ENCODE measurements at places on chromosomes 1 and 21. TPM values are rescaled to one million over a fixed set of nuclear protein-coding genes. Genes with fewer than 3 reads are reported as not detected.

- no peak for DNase-seq
Observed at GRCh38 chr1:228733576-228733975, 1.7 kb upstream of the RHOU start.

ZBTB21 gene
- total RNA-seq, result 15.2 TPM

DNA sequence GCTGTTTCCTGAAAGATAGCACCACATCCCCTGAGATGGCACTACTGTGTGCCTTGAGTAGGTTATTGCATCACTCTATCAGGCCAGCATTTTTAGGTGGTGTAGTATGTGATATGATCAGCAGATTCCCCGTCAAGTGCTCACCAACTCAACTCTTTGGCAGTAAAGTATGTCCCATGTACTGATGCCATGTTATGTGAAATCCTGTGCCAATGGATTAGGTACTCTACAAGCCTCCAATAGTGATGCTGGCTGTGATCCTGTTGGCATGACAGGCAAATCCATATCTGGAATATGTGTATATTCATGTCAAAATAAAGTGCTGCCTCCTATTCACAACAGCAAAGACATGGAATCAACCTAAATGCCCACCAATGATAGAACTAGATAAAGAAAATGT lies 137.2 kb upstream of the CAMK1G start:
- DNase-seq, result no peak

- DNase-seq, result no peak
Observed at GRCh38 chr1:155834296-155834926, 22.6 kb downstream of the GON4L start.

DNA sequence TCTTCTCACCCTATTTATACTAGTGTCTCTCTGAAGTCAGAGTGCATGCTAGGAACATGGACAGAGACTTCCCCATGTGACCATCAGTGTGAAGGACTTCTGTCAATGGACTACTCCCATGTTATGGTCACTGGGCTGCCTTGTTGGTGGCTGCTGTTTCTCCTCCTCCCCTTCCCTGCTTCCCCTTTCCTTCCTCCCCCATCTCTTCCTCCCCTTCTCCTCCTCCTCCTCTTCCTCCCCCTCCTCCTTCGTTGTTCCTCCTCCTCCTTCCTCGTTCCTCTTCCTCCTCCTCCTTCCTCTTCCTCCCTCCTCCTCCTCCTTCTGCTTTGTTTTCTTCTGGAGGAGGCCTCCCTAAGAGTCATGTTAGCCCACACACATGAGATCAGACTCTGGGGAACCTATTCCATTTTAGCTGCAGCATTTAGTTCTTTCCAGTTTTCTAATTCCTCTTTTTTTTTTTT lies 35.8 kb downstream of the IER5 start:
- no peak for DNase-seq

DNA sequence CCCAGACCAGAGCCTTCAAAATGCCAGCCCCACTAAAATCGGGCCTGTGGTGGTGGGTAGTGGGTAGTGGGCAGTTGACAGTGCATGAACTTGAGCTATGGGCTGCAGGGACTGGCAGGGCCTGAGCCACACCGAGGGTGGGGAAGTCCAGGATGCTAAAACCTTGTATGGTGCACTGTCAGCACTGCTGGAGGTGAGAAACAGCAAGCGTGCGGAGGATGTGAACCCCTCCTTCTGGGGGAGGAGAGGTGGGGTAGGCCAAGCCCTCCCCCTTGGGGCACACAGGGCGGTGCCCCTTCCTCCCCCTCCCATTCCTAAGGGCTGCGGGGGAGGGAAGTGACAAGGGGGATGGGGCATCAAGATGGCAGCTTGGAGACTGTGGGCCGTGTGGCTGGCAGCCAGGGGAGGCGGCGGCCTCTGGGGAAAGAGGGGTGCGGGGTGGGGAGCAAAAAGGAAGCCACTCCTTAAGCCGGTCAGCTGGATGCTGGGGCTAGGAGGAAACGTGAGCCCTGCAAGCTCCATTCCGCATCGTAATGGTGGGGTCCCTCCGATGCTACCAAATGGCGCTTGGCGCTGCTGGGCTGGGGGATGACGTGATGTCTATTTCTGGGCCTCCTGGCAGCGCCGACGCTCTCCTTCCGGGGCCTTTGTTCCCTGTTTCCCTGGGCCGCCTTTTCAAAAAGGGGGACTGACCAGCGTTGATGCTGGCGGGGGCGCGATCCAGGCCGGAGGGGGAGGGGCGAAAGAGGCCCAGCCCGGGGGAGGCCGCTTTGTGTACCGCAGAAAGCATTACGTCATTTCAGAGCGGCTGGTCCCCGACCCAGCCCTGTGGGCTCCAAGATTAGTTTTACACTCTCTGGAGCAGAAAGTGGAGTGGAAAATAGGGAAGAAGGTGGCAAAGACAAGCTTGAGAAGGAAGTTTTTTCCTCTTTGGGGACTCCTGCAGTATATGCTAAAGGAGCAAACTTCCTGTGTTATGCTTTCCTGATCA lies 809 bp downstream of the SYT11 start:
- peak; percentile 51 for DNase-seq

TYW3 gene
- total RNA-seq, result 8.2 TPM

DNA sequence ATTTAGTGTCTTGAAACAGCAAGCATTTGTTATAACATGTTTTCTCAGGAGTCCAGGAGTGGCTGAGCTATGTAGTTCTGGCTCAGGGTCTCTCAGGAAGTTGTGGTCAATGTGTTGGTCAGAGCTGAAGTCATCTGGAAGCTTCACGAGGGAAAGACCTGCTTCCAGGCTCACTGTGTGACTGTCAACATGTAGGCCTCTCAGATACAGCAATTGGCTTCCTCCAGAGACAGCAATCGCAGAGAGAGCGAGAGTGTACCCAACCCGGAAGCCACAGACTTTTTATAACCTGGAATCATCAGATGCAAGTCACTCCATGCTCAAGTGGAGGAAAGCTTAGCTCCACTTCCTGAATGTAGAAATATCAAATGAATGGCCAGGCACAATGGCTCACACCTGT lies 40.9 kb downstream of the TNFRSF9 start:
- no peak for DNase-seq

- no peak for DNase-seq
Observed at GRCh38 chr1:224302947-224303346, 27.0 kb downstream of the NVL start.

- peak; percentile 43 for DNase-seq
Observed at GRCh38 chr1:47532921-47533792, 95.3 kb downstream of the FOXD2 start.

DNA sequence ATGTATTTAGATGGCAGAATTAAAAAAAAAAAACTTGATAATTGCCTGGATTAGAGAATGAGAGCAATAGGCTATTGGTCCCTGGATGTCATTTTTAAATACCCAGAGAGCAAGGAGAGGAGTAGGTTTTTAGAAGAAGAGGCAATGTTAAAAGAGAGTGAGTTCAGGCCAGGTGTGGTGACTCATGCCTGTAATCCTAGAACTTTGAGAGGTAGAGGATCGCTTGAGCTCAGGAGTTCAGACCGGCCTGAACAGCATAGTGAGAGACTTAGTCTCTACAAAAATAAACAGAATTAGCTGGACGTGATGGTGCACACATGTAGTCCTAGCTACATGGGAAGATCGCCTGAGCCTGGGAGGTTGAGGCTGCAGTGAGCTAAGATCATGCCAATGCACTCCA lies 15.9 kb upstream of the MUTYH start:
- DNase-seq, result no peak

COL11A1 gene
- total RNA-seq, result 0.34 TPM

DNA sequence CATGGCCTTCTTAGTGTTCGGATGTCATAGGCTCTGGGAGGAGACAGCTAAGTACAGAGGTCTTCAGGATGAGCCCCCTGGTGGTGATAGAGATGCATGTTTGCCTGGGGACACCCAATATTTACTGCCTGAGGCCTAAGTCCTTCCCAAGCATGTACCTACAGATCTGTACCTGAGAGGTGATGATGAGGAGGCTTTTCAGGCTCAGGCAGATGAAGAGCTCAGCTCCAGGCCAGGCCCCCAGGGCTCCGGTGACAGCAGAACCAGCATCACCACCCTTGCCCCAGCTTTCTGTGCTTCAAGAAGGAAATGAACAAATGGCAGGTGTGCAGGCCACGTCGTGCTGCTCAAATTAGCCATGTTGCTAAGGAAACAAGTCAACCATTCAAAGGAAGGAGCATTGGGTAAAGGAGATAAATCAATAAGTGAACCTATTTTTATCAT lies 21.1 kb downstream of the CACNA1E start:
- no peak for DNase-seq

- DNase-seq, result no peak
Observed at GRCh38 chr1:66003690-66004089, 211.0 kb downstream of the PDE4B start.

- no peak for DNase-seq
Observed at GRCh38 chr1:208312706-208313105, 68.5 kb upstream of the PLXNA2 start.

DNA sequence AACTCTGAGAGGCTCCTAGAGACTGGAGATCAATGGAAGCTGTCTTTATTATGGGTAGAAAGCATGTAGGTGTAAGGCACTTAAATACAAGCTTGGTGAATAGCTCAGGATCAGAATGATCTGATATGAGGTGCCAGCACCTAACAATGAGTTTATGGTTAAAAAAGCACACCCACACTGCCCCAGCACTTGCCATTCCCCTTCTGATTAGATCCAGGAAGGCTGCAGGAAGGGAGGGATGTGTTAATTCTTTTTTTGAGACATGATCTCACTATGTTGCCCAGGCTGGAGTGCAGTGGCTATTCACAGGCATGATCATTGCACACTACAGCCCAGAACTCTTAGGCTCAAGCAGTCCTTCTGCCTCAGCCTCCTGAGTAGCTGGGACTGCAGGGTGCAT lies 71.8 kb upstream of the IVNS1ABP start:
- no peak for DNase-seq

GRCh38 chr1:39689635-39690034 lies 1.6 kb downstream of the HPCAL4 start:
- DNase-seq, result no peak

CSMD2 gene
- 0.28 TPM for total RNA-seq

DNA sequence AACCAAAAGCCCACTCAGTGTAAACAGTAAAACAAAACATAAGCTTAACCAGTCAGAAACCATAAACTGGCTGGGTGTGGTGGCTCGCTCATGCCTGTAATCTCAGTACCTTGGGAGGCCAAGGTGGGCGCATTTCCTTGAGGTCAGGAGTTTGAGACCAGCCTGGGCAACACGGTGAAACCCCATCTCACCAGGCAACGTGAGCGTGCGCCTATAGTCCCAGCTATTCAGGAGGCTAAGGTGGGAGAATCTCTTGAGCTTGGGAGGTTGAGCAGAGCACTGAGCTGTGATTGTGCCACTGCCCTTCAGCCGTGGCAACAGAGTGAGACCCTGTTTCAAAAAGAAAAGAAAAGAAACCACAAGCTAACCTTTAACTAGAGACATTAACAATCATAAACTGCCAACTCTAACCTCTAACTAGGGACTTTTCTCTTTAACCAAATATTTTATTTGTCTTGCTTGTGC lies 13.1 kb upstream of the PRRC2C start:
- DNase-seq, result no peak

TNFRSF8 gene
- total RNA-seq, result 0.15 TPM

DNA sequence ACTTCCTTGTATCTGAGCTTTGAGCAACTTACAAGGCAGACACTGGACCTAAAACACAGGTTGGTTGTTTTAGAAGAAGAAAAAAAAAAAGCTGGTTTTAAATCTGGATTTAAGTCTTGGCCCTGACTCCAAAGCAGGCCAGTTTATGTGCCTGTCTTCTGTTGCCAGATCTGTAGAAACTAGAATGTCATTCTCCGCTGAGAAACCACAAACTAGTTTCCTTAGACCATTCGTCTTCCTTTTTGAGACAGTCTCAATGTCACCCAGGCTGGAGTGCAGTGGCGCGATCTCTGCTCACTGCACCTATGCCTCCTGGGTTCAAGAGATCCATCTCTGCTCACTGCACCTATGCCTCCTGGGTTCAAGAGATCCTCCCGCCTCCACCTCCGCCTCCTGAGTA lies 33.9 kb downstream of the APP start:
- no peak for DNase-seq

DNA sequence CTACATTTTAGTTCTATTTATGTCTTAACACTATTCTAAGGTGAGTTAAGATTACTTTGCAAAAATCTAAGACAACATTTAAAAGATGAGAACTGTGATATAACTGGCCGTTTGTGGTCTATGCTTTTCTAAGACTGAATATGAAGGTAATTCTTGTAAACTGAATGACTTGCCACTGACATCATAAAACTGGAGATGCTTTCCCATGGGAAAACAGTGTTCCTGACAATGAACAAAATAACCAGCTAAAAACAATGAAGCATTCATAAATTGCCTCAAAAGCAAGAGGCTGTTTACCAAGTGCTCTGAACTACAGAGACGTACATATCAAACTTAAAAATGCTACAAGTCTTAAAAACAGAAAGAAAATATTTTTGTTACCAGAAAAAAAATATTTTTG lies 54.7 kb downstream of the APP start:
- DNase-seq, result no peak

GRCh38 chr21:33028773-33029384 lies 3.1 kb downstream of the OLIG2 start:
- DNase-seq, result no peak

GRCh38 chr1:11787251-11787803 lies 18.4 kb downstream of the MTHFR start:
- peak; percentile 61 for DNase-seq

HSPA6 gene
- 0.64 TPM for total RNA-seq

GRCh38 chr1:44090429-44091252 lies 28.0 kb upstream of the KLF17 start:
- DNase-seq, result no peak

- DNase-seq, result peak; percentile 38
Observed at GRCh38 chr1:17239420-17239819, 9.5 kb upstream of the PADI3 start.

DNA sequence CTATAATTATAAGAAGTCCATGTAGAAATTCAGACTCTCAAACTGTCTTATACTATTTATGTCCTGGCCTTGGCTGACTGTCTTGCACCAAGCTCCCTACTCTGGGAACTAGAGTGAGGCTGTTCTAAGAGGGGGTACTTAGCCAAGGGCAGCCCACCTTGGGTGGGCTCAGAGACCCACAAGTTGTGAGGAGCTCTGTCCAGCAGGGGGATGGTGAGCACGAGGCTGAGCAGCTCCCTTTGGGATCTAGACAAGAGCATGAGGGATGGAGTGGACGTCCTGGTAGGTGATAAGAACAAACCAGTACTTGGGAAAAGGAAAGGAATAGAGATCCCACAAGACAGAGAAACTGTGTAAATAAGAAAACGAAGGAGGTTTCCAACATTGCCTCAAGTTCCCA lies 127.1 kb upstream of the SLC44A3 start:
- DNase-seq, result no peak

TFF3 gene
- total RNA-seq, result 4,796 TPM

- DNase-seq, result no peak
Observed at GRCh38 chr1:21162740-21163464, 13.8 kb downstream of the EIF4G3 start.

DNA sequence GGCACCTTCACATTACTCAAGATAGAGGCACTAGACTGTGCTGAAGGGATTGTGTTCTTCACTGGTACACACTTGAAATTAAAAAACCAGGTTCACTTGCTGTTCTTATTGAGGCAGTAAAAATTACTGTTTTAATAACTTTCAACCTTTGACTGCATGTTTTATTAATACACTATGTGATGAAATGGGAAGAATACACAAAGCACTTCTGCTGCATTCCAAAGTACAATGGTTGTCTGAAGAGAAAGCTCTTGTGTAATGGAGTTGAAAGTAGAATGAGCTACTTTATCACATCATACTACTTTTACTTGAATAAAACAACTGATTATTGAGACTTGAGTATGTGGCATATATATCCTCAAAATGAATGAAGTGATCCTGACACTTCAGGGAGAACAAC lies 49.7 kb downstream of the LRRC8C start:
- no peak for DNase-seq
